ENCODE measurements at places on chromosomes 6 and 20.

DNA sequence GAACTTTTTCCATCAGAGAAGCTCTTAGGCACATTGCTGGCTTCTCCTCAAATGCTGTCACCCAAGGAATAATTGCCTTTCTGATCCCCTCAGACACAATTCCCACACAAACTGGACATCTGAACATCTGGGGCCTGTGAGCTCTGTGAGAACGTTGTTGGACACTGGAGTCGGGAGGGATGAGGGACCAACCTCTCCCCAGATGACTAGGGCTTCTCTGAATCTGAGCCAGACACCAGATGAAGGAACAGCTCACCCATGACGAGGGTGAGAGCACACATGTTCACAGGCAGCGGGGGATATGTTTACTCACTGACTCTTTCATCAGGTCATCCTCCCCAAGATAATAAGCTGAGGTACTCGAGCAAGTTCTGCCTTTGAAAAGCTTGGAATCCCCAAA is 283.9 kb upstream of the SUPT3H start:
- no peak for DNase-seq

DNA sequence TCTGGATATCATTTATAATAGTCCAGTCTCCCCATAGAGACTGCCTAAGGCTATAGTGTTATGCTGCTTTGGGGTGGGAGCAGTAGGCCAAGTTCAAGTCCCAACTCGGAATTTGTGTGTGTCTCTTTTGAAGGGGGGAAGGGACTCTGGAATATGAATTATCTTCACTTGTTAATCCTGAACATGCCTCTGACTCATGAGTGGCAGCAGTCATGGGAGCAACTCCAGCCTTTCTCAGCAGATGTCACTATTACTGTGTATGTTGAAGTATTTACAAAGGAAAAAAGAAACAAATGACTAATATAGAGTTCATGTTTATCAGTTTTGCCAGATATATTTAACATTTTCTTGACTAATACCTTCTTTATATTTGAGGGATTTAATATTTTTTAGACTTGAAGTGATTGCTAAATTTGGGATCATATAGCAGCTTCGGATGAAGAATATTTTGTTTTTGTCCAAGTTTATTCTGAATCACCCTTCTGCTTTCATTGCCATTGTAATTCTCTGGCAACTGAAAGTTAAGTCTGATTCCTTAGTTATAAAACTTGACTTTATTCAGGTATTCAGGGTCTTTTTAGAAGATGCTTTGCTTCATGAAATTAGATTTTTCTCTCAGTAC is 23.4 kb downstream of the FAM217A start:
- no peak for DNase-seq

- no peak for DNase-seq
Measured at GRCh38 chr20:32436142-32436861, 78.2 kb downstream of the ASXL1 start.

- no peak for DNase-seq
Measured at GRCh38 chr6:57116776-57117175, 26.8 kb downstream of the ZNF451 start.
